Activated T-helper 1 cell treated with anti-CD3 and anti-CD28 coated beads, Interleukin-12 subunit alpha, Interleukin-12 subunit beta, Interleukin-2, Interleukin-4 antibody, amounts not matched to agents 30 ng/mL and 10 ng/mL and 1 ng/mL, durations not matched to agents 14 hours and 24 hours and 36 hours (primary cell): ENCODE measurements at places on chromosomes 1 and 21. TPM values are rescaled to one million over a fixed set of nuclear protein-coding genes. Genes with fewer than 3 reads are reported as not detected.

DNA sequence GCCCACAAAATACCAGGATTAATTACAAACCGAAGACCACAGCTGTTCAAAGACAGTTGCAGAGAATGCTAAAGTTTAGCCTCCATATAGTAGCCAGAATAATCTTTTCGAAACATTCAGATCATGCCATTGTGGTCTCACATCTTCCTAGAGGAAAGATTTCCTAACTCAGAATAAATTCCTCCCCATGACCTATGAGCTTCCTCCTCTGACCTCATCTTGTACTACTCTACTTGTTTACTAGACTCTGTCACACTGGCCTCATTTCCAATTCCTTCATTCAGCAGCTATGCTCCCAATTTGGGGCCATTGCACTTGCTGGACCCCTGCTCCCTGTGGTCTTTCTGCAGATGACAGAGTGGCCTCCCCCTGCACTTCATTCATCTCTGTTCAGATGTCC lies 71.8 kb upstream of the LRRC53 start:
- no peak for DNase-seq

GRCh38 chr1:160048335-160048734 lies 16.5 kb upstream of the PIGM start:
- DNase-seq: no peak

GRCh38 chr1:183998045-183998444 lies 39.5 kb downstream of the COLGALT2 start:
- no peak for DNase-seq

DNA sequence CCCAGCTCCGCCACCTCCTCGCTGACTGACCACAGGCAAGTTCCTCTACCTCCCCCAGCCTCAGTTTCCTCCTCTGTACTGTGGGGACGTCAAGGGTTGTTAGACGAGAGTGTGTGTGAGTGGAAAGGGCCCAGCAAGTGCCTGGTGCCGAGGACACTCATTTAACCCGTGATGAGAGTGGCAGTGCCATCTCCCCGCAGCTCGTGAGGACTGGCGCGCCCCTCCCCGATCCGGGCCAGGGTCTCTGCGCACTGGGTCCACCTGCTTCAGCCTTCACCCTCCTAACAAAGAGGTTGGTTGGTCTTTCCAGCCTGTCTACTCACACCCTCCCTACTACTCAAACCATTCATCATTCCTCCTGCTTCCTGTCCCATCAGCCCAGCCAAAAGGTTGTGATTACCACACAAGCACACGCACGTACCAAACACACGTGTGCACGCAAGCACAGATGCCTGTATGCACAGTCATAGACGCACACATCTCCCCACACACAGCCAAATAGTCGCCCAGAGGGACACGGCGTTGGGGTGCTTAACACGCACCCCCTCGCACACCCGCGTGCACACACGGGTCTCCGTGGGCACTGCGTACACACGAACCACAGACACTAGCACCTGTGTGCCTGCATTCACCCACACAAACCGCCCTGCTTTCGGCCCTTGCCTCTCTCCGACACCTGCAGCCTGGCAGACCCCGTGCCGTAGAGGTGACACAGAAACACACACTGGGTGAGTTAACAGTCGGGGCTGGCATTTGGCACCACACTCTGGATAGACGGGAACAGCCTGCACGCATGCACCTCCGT lies 39.3 kb downstream of the TAS1R2 start:
- no peak for DNase-seq

- DNase-seq: no peak
These were observed 14.1 kb upstream of the ZNF436 start for GRCh38 chr1:23383577-23384311.

DNA sequence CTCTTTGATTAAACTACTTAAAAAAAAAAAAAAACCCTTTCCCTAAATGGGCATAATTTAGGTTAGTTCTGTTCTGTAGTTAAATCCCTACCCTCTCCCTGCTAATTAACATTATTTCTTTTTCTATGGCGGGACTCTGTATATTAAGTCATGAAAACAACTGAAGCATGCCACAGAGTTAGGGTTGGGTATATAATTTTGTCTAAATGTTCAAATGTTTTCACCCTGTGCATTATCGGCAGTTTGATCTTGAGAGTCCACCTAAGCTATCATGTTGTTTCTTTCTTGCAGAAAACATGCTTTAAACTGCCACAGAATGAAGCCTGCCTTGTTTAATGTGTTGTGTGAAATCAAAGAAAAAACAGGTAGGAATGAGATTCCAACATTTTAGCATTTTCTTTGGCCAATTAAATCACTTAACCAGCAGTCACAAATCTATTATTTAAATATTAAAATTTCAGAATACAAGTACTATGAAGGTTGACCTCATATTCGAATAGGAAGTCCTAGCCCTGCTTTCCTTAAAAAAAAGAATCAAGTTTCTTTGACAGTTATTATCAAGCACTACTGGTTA lies 4.0 kb downstream of the PBX1 start:
- DNase-seq: no peak

GRCh38 chr1:65703853-65704252 lies 88.8 kb upstream of the PDE4B start:
- no peak for DNase-seq

GRCh38 chr1:54126271-54126815 lies 26.5 kb downstream of the CDCP2 start:
- no peak for DNase-seq

- DNase-seq: no peak
These were observed 18.5 kb upstream of the A3GALT2 start for GRCh38 chr1:33339413-33339812.

Gene TCHHL1
- not detected in 2 replicates for total RNA-seq

DNA sequence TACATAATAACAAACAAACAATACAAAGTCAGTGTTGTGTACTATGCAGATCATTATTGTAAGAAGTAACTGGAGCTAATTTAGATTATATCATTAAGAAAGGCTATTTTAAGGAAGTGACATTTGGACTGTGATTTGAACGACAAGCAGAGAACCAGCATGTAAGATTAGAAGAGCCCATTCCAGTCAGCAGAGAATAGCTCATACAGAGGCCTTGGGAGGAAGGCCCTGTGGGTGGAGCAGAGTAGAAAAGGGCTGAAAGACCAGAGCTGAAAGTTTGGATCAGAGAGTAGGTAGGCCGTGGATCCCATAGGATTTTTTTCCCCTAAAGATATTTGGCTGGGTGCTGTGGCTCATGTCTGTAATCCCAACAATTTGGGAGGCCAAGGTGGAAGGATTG lies 190.1 kb downstream of the OMA1 start:
- DNase-seq: no peak

Gene UMODL1
- total RNA-seq: not detected in 2 replicates

GRCh38 chr1:24849672-24850295 lies 80.3 kb downstream of the RUNX3 start:
- no peak for DNase-seq

Gene HCRTR1
- total RNA-seq: not detected in 2 replicates

- no peak for DNase-seq
These were observed 16.7 kb upstream of the GUCA2B start for GRCh38 chr1:42136466-42136865.

GRCh38 chr1:167499106-167499505 lies 19.2 kb downstream of the CD247 start:
- DNase-seq: no peak

DNA sequence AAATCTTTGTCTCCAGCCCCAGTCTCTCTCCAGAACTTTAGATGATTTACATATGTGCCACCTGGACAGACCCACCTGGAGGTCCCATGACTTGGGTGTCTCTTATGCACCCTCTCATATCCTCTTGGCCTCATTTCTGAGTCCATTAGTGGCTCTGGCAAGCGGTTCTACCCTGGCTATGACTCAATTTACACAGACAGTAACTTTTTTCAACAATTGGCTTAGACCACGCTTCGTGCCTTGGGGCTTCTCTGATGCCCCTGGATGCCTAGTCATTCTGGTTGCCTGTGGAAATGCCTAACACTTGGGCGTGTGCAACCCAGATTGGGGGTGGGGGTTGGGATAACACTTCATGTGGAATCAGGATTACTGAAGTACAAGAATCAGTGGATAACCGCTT lies 57.1 kb upstream of the GADD45A start:
- DNase-seq: no peak

Gene ZNF695
- 0.27 and 0.57 TPM in 2 replicates for total RNA-seq

GRCh38 chr1:83769072-83769471 lies 229.9 kb downstream of the TTLL7 start:
- no peak for DNase-seq

GRCh38 chr1:71269818-71270217 lies 189.0 kb upstream of the ZRANB2 start:
- no peak for DNase-seq

Gene RBM11
- total RNA-seq: 0.66 and 0.86 TPM in 2 replicates

GRCh38 chr21:18384771-18385170 lies 18.8 kb downstream of the TMPRSS15 start:
- DNase-seq: no peak

DNA sequence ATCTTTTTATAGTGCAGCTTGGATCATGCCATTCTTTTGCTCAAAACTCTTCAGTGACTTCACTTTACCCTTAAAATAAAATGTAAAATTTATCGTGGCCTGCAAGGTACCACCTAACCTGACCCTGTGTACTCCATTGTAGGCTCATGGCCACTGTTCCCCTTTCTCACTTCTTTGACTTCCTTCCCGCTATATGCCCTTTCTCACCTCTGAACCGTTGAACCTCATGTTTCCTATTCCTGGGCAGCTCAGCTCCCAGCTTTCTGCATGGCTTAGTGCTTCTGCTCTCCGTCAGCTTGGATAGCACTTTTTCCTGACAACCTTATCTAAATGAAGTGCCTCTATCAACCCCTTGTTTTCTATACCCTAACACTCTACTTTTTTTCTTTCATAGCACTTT lies 61.1 kb upstream of the GPR25 start:
- no peak for DNase-seq

Gene WNT2B
- total RNA-seq: 0.05 and 0.10 TPM in 2 replicates

- DNase-seq: no peak
These were observed 88.1 kb upstream of the TTC39A start for GRCh38 chr1:51418384-51418959.

Gene SLC22A15
- total RNA-seq: 0.23 and 0.73 TPM in 2 replicates

Gene TP73
- total RNA-seq: 1.4 and 1.5 TPM in 2 replicates

Gene OR10Z1
- not detected in 2 replicates for total RNA-seq

Gene KCNN3
- total RNA-seq: 0.34 and 0.36 TPM in 2 replicates

Gene XCL1
- total RNA-seq: 16.4 and 16.9 TPM in 2 replicates

Gene POU2F1
- total RNA-seq: 20.2 and 24.6 TPM in 2 replicates

DNA sequence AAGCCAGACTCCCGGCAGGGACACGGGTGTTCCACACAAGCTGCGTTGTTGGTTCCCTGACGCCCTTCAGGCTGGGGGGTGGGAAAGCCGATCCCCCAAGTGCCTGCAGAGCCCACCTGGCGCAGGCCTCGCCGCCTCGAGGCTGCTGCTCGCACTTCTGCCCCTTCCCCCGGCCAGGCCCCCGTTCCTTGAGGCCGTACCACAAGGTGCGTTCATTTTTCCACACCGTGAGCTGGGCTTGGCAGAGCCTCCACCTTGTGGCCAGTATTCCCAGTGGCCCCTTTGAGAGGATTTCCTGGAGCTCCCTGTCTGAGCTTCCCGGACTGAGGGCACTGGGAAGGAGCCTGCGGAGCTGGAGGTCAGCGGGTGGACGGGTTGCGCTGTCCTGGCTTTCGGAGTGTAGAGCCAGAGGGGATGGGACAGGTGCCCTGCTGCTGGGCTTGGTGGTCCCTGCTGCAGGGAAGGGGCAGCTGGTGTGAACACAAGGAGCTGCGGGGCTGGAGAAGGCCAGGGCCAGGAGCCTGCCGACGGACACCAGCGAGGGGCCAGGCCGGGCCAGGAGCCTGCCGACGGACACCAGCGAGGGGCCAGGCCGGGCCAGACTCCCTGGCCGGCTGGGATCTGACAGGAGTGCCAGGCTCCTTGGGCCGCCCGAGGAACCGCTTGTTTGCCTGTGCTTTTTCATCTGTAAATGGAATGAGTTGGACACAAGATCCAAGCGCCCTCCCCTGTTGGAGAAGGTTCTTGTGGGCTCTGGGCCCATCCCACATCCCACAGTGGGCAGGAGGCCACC lies 18.4 kb downstream of the PDXK start:
- DNase-seq: no peak

DNA sequence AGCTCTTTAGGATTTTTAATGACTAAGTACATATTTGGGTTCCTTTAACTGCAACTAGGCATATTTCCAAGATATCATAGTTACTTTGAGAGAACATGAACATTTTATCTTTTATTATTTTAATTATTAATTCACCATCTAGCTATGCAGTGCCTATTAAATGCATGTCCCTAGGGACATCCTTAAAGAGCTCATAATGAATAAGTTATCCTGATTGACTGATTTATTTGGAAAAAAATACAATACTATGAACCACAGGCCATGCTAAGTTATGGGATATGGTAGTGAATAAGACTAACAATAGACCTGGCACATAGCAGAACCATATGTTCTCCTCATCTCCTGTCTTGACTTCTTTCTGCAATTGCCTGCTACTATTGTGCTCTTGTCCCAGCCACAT lies 16.4 kb upstream of the C1orf105 start:
- DNase-seq: no peak

DNA sequence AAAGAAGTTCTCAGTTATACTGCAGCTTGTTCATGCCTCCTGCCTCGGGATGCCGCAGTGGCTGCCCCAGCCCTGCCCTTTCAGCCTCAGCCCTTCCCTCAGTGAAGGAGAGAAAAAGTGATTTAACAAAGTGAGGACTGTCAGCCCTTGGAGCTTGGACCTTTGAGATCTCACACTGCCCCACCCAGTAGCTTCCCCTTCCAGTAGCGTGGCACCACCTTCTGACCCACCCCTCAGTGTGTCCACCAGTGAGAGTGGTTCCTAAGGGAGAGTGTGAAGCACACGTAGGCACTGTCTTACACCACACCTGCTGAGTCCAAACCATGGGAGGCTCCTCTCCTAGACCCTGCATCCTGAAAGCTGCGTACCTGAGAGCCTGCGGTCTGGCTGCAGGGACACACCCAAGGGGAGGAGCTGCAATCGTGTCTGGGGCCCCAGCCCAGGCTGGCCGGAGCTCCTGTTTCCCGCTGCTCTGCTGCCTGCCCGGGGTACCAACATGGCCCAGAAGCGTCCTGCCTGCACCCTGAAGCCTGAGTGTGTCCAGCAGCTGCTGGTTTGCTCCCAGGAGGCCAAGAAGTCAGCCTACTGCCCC lies at the start of gene CDA:
TSS of gene CDA (plus strand) at position 464 of the 592 bp plus-strand sequence. CDS start at position 497, 33 bp downstream.
- DNase-seq: no peak
